ENCODE measurements at places on chromosomes 7 and 10. TPM values are rescaled to one million over a fixed set of nuclear protein-coding genes. Genes with fewer than 3 reads are reported as not detected.

DNA sequence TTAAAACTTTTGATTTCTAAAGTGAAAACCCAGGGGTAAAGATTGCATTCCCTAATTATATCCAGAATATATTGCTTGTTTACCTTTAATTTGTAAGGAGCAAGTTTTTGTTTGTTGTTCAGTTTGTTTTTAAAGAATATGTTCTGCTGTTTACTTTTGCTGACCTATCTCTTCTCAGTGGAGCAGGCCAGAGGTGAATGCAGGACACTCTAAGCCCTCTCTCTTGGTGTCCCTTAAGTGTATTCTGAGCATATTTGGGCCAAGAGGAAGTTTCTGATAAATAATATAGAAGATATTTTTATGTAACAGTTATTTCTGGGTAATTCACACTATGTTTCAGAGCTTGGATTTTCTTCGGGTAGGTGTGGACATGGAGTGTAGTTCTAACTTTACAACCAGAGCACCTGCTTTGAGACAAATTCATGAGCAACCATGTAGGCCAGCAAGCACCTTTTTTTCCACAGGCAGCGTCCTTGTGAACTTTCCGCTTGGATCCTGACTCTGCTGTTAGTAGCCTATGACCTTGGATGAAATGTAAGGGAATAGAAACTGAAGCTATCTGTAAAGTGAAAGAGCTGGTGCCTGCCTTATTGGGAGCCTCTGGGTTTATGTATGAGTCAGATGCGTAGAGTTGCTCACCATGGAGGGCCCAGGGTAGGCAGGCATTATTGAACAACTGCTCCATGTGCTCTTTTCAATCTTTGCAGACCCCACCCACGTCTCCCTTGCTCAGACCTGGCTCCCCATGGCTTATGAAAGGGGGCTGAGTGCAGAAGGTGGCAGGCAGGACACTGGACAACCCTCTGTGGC, 16.1 kb downstream of the OGDH start:
- no peak for DNase-seq

GRCh38 chr7:150685219-150686029, at the start of gene GIMAP2:
TSS of gene GIMAP2 (plus strand) at chr7:150685706. CDS start at chr7:150687060, 1,354 bp downstream.
- DNase-seq = no peak

NPC1L1 gene
- 0.25 TPM for polyA plus RNA-seq

DNA sequence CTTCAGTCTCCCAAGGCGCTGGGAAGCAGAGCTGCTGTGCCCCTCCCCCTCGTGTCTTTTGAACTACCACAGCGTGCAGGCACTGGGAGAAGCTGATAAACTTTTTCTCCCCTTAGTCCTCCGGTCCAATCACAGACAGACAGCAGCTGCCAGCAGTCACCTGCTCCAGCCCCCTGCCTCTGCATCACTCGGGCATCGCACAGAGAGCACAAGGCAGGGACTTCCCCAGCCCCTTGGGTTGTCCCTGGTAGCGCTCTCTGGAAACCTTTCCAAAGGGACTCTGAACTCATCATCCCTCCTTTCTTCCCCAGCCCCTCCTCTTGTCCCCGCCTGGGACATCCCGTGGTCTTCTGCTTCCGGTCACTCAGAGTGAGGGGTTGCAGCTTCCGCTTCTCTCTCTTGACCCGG, 1.4 kb upstream of the NEUROG3 start:
- no peak for DNase-seq

DNA sequence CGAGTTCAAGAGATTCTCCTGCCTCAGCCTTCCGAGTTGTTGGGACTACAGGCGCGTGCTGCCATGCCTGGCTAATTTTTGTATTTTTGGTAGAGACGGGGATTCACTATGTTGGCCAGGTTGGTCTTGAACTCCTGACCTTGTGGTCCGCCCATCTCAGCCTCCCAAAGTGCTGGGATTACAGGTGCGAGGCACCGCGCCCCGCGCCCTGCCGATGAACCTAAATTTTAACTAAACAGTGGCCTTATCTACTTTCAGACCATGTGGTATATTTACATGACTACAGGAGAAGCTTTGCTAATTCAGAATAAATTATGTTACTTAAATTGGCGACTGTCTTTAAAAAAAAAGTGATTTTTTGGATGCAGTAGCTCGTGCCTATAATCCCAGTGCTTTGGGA, 9.2 kb downstream of the SIRT1 start:
- DNase-seq = no peak

GRCh38 chr7:1050956-1051690, 6.8 kb downstream of the GPR146 start:
- DNase-seq = no peak

GRCh38 chr10:5038733-5039132, 35.1 kb upstream of the AKR1C2 start:
- no peak for DNase-seq

COL13A1 gene
- polyA plus RNA-seq = 5.7 TPM

- DNase-seq = no peak
These were observed 135.9 kb downstream of the ZMYND11 start for GRCh38 chr10:271201-271600.

ITPRID1 gene
- polyA plus RNA-seq = not detected

DNA sequence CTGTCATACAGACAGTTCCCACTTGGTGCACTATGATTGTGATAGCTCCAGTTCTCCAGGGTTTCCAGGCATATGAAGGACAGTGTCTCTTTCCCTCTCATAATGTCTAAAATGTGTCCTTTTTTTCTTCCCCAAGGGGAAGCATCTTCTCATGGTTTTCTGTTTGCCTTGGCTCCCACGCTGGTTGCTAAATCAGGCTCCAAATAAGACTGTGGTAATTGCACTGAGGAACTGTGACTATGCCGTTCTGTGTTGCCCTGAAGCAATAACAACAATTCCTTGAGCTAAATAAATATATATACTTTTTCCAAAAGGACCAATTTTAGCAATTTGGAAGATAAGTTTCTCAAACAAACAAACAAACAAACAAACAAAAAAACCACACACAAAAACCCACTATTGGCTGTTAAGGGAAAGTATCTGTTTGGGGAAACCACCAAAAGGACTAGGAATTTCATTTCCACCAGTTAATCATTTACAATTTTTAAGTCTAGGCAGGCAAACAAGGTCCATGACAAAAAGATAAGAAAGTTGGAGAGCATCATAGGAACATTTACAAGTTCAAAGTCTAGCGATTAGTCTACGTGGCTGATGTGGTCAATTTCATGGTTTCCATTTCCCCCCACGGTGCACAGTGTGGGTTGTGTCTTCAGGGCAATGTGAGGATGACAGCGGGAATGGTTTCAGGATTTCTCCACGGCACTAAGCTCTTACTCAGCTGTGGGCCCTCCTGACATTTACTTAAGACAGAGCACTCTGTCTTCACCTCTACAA, 62.4 kb downstream of the THNSL1 start:
- no peak for DNase-seq

- no peak for DNase-seq
These were observed 14.9 kb downstream of the HIPK2 start for GRCh38 chr7:139762886-139763285.

SEC24C gene
- 47.6 TPM for polyA plus RNA-seq

- no peak for DNase-seq
These were observed 192.6 kb upstream of the CCDC6 start for GRCh38 chr10:60098677-60099601.

GRCh38 chr10:108877095-108877561, 1046.2 kb downstream of the XPNPEP1 start:
- DNase-seq = no peak

TCAF2 gene
- polyA plus RNA-seq = 3.1 TPM

DNA sequence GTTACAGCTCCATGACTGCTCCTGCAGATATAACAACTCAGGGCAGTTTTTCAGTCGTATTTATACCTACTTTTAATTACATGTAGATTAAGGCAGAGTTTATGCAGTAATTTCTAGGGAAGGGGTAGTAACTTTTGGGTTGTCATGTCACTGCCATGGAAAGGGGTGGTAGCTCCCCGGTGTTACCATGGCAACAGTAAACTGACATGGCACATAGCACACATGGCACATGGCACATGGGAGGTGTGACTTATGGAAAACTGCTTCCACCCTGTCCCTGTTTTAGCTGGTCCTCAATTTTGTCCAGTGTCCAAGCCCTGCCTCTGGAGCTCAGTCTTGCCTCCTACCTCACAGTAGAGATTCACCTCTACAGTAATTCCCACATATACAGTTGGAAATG, 3.9 kb upstream of the TOMM7 start:
- DNase-seq = no peak

DNA sequence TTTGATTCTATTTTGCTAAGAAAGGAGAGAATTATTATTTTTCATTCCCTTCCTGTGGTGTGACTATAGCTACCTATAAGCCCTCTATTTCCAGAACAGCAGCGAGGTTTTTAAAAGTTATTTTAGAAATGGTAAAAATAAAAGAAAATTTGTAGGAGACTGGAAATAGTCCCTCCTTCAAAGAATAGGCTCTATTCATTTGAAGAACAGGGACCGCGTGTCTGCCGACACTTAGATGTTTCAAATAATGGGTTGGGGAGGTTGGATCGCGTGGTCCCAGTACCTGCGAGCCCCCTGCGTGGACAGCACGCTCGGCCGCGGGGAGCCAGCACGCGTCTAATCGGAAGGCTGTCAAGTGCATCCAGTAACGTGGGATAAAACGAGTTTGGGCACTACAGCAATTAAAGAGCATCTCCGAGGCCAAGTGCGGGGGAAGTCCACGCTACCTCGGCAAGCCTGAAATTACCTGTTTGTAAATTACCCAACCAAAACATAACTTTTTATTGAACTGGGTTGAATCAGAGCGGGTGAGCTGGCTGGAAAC, 1.0 kb downstream of the CACNA2D1 start:
- no peak for DNase-seq

GRCh38 chr10:6045314-6045848, 16.8 kb downstream of the IL2RA start:
- no peak for DNase-seq

ZCCHC24 gene
- 98.2 TPM for polyA plus RNA-seq

- no peak for DNase-seq
These were observed at the start of gene CALCR for GRCh38 chr7:93574646-93575554. TSS of gene CALCR (minus strand) at chr7:93574724. CDS start at chr7:93486981, 87,743 bp downstream.
